ENCODE measurements at places on chromosomes 4 and X.

- no peak for DNase-seq
Observed at GRCh38 chr4:48467442-48467841, 15.7 kb upstream of the SLC10A4 start.

- DNase-seq: no peak
Observed at GRCh38 chr4:172778583-172778982, 390.0 kb upstream of the GALNT7 start.

- DNase-seq: no peak
Observed at GRCh38 chr4:111807576-111807975, 337.7 kb upstream of the FAM241A start.

GRCh38 chr4:72809208-72809607 lies 240.2 kb upstream of the ADAMTS3 start:
- no peak for DNase-seq

GRCh38 chr4:90442619-90443018 lies 315.4 kb downstream of the CCSER1 start:
- no peak for DNase-seq

GRCh38 chr4:114038762-114039387 lies 59.4 kb upstream of the ARSJ start:
- no peak for DNase-seq
